ENCODE measurements at places on chromosomes 16 and 17.

GRCh38 chr16:80627108-80627507 is 86.3 kb downstream of the DYNLRB2 start:
- DNase-seq, result no peak

DNA sequence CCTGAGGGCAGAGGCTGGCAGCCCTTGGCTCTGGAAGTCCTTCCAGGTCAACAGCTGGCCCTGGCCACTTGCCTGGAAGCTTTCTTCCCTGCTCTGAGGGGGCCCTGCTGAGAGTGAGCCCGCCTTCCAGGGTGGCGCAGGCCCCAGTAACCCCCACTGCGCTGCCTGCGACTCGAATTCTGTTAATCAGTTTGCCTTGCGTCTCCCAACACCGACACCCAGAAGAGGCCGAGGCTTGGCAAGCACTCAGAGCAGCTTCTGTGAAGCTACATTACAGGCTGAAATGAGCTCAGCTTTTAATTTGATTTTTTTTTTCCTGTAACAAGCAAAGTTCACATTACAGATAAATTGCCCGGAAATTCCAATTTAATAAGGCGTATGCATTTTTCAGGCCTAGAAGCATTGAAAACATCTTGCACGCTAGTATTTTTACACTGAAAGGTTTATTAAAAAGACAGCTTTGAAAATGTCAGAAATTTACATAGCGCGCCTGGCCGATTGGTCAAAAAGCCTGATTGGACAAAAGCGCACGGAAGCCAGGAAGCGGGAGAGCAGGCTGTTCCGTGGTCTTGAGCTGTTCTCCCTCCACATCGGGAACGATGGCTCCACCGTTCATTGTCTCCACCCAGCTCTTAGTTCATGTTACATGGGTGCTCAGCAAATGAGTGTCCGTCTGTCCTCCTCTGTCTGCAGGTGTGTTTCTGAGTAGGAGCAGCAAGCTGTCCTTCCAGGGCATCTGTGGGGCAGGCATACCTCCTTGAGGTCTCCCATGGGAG is 65.5 kb upstream of the HSBP1 start:
- DNase-seq, result no peak

DNA sequence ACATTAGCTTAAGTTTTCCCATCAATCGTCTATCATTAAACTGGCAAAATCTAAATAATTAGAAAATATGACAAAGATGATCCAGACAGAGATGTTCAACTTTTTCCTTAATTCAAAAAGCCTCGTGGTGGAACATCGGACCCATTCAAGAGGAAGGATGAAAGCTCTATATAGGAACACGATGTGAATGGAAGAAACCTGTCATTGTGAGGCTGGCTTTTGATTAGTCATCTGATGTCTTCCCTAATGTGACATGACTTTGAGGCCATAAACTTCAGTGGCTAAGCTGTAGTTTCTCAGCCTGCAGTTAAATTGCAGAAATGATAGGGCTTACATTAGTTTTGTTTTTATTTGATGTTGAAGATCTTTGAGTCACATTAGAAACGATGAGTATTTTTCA is 1.0 kb downstream of the AMZ2 start:
- no peak for DNase-seq

DNA sequence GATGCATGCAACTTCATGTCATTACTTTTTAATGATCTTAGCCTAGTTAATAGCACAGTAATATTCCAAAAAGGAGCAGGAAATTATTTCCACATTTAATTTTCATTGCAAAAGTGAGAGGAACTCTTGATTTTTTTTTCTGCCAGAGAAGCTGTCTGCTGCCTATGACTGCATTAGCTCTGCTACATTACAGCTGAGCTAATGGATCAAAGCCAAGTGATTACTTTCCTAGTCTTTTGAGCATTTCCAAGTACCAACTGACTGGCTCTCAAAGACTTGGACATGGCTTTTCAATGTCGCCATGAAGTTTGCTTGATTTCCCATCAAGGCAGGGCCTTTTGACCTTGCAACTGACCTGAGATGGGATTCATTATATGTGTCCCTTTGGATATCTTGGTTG is 356.6 kb upstream of the XYLT1 start:
- DNase-seq, result no peak

GRCh38 chr17:65205655-65206054 is 68.5 kb downstream of the RGS9 start:
- DNase-seq, result no peak

GRCh38 chr16:75116081-75116910 is at the start of gene LDHD:
LDHD (minus strand) TSS chr16:75116780; CDS start chr16:75116720, 60 bp downstream.
- no peak for DNase-seq

DNA sequence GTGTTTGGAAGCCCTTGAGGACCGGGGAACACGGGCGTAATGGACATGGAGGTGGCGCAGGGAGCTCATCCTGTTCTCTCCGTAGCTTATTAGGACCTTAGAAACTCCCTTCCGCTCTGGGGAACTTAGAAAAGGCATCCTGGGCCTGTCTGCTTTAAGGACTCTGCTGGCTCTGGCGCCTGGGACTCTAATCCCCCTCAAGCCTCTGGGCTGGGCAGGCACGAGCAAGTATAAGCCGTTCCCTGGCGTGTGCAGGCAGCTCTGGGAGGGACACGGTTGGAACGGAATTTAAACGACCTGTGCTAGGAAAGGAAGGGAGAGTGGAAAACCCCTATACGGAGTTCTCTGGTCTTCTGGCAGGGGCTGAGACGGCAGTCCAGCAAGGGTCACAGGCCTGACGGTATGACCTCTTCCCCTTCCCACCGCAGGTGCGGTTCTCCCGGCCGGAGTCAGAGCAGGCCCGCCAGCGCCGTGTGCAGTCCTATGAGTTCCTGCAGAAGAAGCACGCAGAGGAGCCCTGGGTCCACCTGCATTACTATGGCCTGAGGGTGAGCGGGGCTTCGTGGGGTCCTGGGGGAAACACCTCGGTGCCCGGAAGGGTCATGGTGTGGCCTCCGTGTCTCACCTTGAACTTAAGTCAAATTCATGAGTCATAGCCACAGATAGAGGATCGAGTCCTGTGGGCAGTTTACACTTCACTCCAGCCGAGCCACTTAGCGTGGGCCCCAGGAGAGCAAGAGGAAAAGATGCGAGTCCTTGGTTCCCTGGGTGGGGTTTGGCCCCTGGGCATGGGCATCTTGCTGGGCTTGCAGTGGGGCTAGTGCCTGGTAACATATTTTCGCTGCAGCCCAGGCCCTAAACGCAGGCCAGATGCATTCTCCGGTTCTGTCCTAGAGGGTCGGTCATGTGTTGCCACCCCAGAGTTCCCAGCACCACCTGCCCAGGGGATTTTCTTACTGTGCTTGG is 17.7 kb downstream of the POLR3E start:
- DNase-seq, result no peak

GRCh38 chr17:28544402-28545140 is 7.9 kb downstream of the UNC119 start:
- no peak for DNase-seq

DNA sequence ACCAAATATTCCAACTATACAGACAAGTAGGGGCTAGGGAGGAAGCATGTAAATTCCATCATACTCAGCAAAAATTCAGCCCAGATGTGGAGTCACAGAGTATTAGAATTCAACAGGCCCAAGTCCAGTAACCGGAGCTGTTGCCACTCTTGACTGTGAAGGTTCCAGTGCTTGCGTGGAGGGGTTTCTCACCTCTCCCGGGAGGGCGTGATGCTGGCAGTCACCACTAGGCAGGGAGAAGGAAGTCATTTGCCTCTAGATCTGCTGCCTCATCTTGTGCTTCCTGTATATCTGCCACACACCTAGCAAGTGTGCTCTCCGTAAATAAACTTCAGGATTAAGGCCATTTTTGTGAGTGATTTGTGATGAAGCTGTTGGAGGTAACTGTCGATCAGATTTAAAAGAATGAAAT is 1.0 kb upstream of the CKLF start:
- DNase-seq, result no peak

GRCh38 chr17:350706-351448 is 1.7 kb downstream of the RPH3AL start:
- no peak for DNase-seq

DNA sequence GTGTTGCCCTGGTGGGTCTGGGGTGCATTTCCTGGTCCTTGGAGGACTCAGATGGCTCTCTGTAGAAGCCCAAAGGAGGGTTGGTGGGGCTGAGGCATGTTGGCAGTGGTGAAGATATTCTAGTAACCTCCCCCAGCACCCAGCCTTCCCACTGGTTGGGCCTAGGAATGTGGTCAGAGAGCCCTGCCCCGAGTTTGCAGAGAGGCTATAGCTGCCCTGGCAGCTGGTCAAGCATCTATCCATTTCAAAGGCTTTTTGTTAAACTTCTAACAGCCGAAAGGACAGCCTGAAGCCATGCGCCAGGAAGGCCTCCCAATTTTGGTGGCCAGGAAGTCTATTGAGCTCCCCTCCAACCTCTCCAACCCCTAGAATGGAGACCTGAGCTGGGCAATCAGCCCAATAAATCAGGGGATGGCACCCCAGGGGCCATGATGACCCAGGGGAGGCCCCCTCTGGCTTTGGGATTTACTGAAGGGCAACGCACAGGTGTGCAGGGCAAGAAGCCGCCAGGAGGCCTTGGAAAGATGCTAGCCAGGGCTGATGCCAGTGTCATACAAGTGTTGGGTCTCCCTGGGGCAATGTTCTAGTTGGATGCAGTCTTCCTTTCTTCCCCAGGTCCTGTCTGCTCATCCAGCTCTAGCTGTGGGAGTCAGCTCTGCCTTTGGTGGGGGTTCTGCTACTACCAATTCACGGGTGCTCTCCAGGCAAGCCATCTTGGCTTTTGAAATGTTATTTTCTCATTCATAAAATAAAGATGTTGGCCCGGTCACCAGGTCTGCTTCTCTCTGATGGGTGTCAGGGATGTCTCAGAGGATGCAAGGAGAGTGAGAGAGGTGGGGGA is 30.9 kb upstream of the AXIN2 start:
- no peak for DNase-seq

DNA sequence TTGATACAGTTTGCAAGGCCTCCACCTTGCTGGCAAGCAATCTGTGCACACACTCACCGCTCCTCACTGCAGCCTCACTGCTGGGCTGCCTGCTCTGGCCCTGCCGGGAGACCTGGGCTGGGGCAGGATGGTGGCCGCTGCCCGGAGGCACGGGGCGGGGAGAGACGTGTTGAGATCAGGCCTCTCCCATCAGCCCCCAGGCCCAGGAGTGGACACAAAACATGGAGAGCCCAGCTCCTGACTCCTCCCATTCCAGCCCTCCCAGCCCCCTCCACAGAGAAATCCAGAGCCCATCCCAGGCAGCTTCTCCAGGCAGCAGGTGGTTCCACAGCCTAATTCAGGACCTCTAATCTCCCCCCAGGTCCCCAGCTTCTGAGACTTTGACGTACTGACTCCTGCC is 23.1 kb upstream of the RPL38 start:
- DNase-seq, result no peak

DNA sequence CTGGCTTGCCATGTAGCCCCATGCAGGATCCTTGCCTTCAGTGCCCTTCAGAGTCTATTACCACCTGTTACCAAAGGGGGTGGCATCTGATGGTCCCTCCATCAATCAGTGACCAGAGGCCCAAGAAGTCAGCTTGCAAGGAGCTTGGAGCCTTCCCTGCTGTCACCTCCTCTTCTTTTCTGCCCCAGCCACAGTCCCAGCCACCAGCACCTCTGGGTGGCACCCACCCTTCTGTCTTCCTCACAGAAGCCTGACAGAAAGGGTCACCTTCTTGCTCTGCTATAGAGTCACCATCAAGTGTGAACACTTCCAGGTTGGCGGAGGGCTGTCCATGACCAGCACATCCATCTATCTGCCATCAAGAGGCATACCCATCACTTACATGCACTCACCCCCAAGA is 203.2 kb downstream of the SALL1 start:
- no peak for DNase-seq

DNA sequence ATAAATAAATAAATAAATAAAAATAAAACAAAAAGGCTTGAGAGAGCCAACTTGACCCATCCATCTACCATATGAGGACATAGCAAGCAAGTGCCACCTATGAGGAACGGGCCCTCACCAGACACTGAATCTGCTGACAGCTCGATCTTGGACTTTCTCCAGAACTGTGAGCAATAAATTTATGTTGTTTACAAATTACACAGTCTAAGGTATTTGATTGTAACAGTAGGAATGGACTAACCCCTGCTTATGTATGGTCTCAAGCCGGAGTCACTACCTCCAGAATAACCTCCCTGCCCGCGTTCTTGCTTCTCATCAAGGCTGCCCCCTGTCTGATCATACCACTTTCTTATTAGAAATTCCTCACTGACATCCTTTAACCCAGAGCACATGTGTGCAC is 9.9 kb downstream of the SLC5A11 start:
- DNase-seq, result no peak

GRCh38 chr16:28503470-28504259 is 3.0 kb downstream of the IL27 start:
- no peak for DNase-seq

DNA sequence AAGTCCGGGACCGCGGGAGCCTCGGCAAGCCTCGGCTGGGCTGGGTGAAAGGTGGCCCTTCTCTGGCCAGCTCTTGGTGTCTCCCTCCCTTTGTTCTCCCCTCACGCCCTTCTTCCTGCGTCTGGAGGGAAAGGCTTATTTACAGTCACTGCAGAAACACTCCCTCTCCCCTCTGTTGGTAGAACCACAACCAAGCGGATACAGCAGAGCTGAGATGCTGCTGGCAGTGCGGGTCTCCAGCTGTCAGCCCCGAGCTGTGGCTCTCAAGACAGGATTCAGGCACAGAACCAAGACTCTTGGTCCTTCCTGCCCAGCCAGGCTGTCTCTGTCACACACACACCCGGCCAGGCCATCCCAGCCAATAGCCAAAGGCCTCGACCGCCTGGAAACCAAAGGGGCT is 133.3 kb downstream of the ENGASE start:
- no peak for DNase-seq

DNA sequence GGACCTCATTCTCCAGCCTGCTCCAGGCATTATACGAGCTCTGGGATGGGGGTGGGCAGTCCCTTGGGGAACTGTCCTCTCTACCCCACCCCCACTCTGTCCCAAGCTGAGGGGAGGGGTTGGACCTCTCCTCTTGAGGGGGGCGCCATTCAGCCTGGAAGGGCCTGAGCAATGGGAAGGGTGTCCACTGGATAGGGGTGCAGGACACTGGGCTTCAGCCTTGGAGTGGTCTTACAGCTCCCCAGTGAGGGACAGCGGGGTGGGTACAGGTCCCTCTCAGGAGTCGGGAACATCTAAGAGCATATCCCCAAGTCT is 9.5 kb upstream of the CBX8 start:
- no peak for DNase-seq

DNA sequence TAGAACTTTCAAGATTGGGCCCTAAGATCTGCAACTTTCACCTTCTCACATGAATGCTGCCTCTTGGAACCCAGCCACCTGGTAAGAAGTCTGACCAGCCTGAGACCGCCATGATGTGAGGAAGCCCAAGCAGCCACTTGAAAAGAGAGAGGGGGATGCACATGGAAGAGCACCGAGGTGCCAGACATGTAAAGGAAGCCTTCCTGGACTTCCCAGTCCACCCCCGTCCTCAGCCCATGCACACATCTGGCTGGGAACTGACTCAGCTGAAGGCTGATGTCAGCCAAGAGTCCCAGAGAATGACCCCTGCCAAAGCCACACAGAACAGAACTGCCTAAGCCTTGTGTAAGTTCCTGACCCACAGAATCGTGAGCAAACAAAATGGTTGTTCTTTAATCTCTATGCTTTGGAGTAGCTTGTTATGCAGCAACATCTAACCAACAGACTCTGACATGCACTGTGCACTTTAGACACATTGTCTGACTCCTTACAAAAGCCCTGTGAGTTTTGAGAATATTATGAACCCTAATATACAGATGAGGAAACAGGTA is 86.7 kb downstream of the RMI2 start:
- DNase-seq, result no peak

- DNase-seq, result no peak
These were observed 160.3 kb downstream of the HS3ST3B1 start for GRCh38 chr17:14461227-14461548.

GRCh38 chr17:8488901-8489300 is 53.2 kb downstream of the NDEL1 start:
- DNase-seq, result no peak
